ENCODE measurements at places on chromosomes 16 and 17.

GRCh38 chr16:8005096-8005860, 585.0 kb downstream of the TMEM114 start:
- DNase-seq: no peak

DNA sequence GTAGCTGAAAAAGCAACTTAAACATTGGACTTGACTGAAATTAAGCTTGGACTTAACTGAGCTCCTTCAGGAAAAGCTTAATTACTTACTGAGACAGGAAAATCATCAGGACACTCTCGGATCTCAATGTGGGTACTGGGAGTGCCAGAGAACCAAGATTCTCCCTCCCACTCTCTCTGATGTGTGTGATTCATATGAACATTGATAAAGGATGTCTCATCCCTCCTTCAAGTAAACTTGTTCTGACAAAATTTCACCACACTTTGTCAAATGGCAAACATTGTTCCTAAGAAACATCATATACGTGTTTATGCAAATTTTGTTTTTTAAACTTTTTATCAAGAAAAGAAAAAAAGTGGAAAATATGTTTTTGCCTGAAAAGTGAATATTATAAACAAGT, 4.1 kb upstream of the SLFN5 start:
- no peak for DNase-seq

DNA sequence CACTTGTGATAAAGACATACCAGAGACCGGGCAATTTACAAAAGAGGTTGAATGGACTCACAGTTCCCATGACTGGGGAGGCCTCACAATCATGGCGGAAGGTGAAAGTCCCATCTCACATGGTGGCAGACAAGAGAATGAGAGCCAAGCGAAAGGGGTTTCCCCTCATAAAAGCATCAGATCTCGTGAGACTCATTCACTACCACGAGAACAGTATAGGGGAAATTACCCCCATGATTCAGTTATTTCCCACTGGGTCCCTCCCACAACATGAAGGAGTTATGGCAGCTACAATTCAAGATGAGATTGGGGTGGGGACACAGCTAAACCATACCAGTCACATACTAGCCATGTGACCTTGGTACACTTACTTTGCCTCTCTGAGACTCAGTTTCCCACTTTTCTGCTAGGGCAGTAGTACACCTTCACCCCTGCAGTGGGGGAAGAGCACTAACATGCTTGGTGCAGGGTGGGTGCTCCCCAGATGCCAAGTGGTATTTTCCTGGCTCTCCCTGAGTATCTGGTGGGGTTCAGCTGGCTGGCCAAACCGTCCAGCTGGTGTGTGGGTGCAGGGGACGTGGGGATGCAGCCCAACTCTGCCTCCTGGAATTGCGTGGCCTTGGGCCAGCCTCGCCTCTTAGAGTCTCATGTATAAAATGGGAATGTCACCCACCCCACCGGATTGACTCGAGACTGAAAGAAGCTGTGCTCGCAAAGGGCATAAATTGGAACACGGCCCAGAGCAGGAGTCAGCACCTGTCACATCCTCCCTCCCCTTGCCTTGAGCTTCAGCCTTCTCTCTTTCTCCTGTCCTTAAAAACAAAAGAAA, 364.1 kb downstream of the CPPED1 start:
- DNase-seq: peak; percentile 47

- DNase-seq: peak; percentile 48
Measured at GRCh38 chr17:45902892-45903346, 8.6 kb downstream of the MAPT start.
